ENCODE measurements at places on chromosomes 2 and 18. TPM values are rescaled to one million over a fixed set of nuclear protein-coding genes. Genes with fewer than 3 reads are reported as not detected.

- no peak for DNase-seq
Observed at GRCh38 chr2:147108548-147108947, 736.3 kb upstream of the ACVR2A start.

- DNase-seq: no peak
Observed at GRCh38 chr2:139357972-139358371, 577.8 kb upstream of the NXPH2 start.

DNA sequence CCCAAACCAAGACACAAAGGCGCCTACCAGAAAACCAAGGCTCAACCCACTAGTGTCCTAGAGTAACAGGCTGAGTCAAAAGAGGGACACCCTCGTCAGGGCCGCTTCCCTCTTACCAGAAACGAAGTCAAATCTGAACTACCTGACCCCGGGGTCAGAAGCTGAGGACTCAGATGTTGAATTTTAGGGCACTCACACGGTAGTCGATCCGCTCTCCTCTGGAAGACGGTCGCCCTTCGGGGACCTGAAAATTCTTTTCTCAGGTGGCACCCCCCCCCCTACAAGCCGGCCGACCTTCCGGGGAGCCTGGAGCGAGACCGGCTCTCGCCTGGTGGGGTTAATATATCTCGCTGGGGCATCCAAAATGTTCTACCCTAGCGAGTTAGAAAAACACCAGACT is 121.1 kb upstream of the KCNJ3 start:
- DNase-seq: no peak

- DNase-seq: no peak
Observed at GRCh38 chr18:986552-986951, 81.9 kb downstream of the ADCYAP1 start.

DNA sequence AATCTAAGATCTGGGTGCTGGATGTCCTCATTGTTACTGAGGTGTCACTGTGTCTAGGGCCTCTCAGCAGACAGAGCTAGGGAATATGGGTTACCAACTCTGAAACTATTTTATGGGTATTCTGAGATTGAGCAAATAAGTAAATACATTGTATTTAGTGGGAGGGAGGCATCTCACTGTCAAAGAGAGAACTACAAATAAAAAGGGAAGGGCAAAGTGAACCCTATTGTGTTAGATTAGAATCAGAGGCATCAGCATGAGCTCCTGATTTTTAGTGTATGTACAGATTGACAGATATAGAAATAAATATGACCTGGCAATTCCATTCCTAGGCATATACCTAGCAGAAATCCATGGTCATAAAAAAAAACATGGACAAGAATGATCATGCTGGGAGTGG is 33.9 kb upstream of the RAB6C start:
- no peak for DNase-seq

GRCh38 chr2:205013586-205013985 is 468.3 kb downstream of the PARD3B start:
- no peak for DNase-seq

DNA sequence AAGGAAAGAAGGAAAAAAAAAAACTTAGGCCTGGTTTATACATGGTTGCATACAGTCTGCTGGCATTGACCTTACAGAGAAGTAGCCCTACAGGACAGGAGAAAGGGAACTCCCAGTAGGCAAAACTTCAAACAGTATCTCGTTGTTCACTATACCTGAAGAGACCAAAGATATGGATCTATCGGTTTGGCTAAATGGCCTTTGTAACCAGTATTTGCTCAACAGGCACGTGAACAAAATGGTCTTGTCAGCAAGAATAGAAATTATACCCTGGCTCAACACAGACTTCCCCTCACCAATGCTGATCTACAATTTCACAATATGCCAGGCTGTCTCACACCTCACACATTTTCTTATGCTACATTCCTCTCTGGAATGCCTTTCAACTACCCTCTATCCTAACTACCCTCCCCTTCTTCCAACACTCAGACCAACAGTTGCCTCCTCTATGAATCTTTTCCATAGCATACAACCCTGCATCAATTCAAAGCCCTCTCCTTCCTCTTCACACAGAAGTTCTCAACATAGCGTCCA is 13.7 kb downstream of the HYCC2 start:
- no peak for DNase-seq

GRCh38 chr2:100071335-100072043 is 70.9 kb downstream of the AFF3 start:
- no peak for DNase-seq

DNA sequence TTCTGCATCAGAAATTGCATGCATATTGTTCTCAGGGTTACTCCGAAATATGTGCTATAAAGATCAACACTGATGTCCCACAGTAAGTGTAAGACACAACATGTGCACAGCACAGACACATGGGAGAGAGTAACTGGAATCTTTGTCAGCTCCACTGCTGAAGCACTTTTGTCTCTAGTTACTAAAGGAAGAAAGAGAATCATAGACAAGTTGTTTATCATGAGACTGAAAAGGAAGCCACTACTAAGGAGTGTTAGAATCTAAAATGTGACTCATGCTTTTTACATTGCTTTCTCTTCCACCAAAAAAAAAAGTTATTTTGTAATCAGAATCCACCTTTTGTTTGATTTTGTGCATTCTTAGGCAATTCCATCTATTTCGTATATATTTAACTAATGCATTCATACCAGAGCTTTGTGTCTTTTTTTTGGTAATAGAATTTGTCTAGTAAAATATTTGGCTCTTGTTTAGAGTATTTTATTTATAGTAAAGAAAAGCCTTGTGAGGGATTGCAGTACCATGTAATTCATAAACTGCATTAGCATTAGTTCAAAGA is 502.4 kb downstream of the FBXO15 start:
- DNase-seq: no peak

GRCh38 chr2:108594132-108594981 is 60.1 kb downstream of the LIMS1 start:
- peak; percentile 62 for DNase-seq

- DNase-seq: no peak
Observed at GRCh38 chr2:173159791-173160463, 84.3 kb downstream of the MAP3K20 start.

- no peak for DNase-seq
Observed at GRCh38 chr2:169105476-169105875, 36.1 kb downstream of the DHRS9 start.

DNA sequence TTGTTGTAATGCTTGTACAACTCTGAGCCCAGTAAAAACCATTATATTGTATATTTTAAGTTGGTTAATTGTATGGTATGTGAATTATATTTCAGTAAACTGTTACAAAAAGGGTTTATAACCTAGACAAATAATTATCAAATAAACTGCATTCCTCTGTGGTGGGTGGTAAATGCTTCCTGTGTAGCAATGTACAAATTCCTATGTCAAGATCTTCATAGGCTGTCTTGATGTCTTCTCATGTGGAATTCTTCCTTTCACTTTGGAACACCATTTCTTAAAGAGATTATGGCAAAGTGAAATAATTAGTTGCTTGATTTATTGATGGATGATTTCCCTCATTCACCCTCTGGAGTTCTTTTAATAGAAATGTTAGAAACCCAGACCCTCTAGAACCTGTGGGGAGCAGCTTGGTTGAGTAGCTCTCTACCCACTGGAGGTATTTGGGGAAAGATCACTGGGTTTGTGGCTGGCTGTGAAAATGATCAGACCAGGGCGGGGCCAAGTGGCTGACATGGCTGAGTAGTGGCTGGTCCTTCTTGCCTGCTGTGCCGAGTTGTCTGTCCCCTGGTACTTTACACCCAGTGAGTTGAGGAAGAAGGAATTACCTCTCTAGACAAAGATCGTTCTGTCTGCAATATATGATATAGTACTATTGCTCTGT is 22.4 kb upstream of the MGAT5 start:
- no peak for DNase-seq

DNA sequence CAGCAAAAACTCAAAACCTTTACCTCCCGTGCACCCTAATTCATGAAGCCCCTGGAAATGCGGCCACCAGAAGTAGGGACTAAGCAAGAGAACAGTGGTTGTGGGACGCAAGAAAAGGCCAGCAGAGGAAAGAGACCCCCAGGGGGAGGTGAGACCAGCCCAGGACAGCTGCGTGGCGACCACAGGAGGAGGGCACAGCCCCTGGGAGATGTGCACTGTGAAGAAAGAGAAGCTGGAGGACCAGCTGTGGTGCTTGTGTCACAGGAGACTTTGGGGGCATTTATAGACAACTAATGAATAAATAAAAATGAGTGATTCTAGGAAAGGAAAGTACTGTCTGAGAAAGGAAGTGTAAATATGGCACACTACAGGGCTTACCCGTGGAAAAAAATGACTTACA is 263.8 kb downstream of the EIPR1 start:
- DNase-seq: no peak

DNA sequence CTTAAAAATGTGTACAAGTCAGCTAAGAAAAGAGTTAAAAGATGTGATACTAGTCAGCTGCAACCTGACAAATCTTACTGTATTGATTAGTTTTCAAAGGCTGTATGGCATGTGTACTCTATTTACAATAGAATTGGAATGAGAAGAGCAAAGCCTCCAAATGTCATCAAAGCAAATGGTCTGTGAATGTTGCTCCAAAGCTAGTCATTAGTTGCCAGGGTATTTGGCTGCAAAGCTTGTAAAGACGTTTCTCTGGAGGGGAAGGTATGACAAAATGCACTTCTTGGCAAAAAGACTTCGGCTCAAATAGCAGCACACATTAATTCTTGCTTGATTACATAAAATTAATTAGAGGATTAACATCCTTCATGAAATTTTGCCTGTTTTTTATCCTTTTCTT is 59.3 kb downstream of the ETAA1 start:
- DNase-seq: no peak

GRCh38 chr2:101124643-101125366 is 26.4 kb downstream of the TBC1D8 start:
- no peak for DNase-seq

DNA sequence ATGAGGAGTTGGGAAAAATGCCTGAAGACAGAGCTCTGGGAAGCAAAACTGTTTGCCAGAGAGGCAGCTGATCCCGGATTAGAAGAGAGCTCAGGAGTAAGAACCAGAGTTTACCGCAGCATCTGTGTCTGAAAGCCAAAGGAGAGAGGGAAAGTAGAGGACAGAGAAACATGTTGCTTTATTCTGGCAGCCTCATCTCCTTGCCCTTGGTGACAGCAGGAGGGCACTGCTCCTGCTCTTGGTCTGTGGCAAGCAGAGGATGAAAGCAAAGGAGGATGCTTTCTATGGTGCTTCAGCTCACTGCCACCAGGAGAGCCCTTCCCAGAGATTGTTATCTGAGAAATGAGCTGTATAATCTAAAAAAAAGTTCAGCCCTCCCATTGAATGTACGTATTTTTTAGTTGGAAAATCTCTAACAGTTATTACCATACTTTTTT is 7.7 kb downstream of the SLC1A4 start:
- no peak for DNase-seq

The INSIG2 gene
- total RNA-seq: 29.5 TPM

The PLEKHH2 gene
- total RNA-seq: 0.58 TPM

Measured in B cell (primary cell).